CD8-positive, alpha-beta memory T cell (primary cell): ENCODE measurements at places on chromosomes 6 and 20. TPM values are rescaled to one million over a fixed set of nuclear protein-coding genes. Genes with fewer than 3 reads are reported as not detected.

MICA gene
- polyA plus RNA-seq, result 8.2 TPM

AKAP12 gene
- 0.03 TPM for polyA plus RNA-seq

GRCh38 chr20:3423126-3423525, 15.7 kb upstream of the DNAAF9 start:
- no peak for DNase-seq
- no peak overlapping the region for H3K27ac ChIP-seq
- H3K4me1 ChIP-seq, result peaks cover 14% of the 10 kb centered on the region
- H3K4me3 ChIP-seq, result no peak overlapping the region

DNA sequence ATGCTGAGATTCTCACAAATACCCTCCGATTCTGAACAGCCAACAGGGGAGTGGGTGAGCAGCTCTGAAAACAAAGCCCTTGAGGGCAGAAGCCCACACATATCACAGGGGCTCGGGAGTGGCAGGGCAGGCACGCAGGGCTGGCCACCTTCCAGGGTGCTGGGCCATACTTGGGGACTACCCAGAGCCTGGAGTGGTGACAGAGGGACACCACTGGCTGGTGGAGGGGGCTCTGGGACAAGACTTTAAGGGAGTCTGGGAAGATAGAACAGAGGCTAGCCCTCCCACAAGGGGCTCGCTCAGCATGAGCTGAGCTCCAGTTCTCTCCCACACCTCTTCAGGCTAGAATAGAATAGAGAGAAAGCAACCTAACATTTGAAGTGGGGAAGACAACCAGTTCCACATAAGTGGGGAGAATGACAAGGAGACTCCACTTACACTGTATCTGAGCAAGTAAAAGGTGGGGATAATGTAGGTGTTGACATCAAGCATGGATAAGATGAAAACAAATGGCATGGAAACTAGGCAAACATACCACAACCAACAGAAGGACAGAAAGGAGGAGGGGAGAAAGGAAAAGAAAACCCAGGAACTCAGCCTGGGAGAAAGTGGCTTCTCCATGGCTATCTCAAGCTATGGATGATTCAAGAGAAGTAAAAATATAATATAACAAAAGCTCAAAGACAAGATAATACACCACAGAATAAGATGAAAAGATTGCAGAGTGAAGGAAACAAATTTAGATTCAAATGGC, 7.0 kb downstream of the PPIL1 start:
- H3K27ac ChIP-seq, result no peak overlapping the region
- no peak for DNase-seq
- H3K4me3 ChIP-seq, result no peak overlapping the region

- H3K27me3 ChIP-seq, result no peaks in the 10 kb centered on the region
- no peaks in the 10 kb centered on the region for H3K36me3 ChIP-seq
- H3K4me3 ChIP-seq, result peak overlapping the region; percentile 55
Measured at GRCh38 chr6:17015551-17016381, 86.1 kb upstream of the STMND1 start.

GRCh38 chr6:53026526-53026925, 31.4 kb upstream of the GSTA4 start:
- H3K4me3 ChIP-seq, result no peak overlapping the region
- no peaks in the 10 kb centered on the region for H3K27me3 ChIP-seq
- H3K27ac ChIP-seq, result no peak overlapping the region
- peaks cover 19% of the 10 kb centered on the region for H3K36me3 ChIP-seq

GRCh38 chr6:143401636-143402370, 48.7 kb downstream of the ADAT2 start:
- no peak overlapping the region for H3K27ac ChIP-seq
- DNase-seq, result no peak
- no peaks in the 10 kb centered on the region for H3K36me3 ChIP-seq
- peaks cover 25% of the 10 kb centered on the region for H3K4me1 ChIP-seq

GRCh38 chr6:106540907-106541306, 88.4 kb downstream of the RTN4IP1 start:
- peaks cover 25% of the 10 kb centered on the region for H3K4me1 ChIP-seq
- H3K27ac ChIP-seq, result no peak overlapping the region
- H3K36me3 ChIP-seq, result peaks cover 24% of the 10 kb centered on the region
- no peaks in the 10 kb centered on the region for H3K27me3 ChIP-seq

DNA sequence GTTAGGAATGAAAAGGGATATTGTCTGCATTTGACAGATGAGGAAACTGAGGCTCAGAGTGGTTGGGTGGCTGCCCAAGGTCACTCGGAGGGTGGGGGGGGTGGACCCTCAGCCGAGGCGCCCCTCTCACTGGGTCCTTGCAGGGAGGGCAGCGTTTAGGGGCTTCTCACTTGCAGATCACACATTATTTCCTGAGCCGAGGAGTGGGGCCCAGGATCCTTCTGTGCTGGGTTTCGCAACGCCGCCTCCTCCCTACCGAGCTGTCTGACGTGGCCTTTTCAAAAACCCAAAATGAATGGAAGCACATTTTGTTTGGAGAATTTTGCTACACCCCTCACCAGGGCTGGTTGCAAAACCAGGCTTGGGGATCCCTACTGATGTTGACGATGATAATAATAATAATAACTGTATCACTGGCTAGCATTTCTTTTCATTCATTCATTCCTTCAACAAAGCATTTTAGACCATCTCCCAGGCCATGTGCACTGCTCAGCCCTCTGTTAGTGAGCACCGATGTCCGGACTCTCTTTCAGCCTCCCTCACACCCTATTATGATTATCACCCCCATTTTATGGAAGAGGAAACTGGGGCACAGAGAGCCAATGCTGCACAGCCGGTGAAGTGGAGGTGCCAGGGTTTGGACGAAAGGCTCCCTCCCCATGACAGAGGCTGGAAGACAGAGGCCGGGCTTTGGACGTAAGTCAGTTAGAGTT, 5.2 kb downstream of the DLGAP4 start:
- no peak for DNase-seq
- H3K27me3 ChIP-seq, result peaks cover 23% of the 10 kb centered on the region
- H3K4me1 ChIP-seq, result peaks cover 5% of the 10 kb centered on the region

DNA sequence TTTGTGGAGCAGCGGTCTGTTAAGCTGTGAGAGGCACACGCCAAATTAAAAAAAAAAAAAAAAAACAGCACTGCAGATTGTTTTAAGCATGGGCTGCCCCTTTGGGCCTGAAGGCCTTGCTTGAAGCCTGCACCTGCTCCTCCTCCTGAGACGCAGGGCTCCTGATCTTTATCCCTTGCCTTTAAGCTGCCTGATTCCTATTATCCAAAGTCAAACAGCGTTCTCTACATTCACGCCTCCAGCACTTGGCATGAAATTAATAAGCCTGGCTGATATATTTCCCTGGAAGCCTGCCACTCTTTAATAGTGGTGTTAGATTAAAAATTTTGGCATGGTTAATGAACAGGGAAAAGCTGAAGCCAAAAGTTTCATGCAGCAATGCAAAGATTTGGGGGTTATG, 163.9 kb downstream of the FAXC start:
- no peak overlapping the region for H3K4me3 ChIP-seq
- DNase-seq, result no peak
- no peaks in the 10 kb centered on the region for H3K36me3 ChIP-seq
- no peaks in the 10 kb centered on the region for H3K4me1 ChIP-seq
- H3K27me3 ChIP-seq, result no peaks in the 10 kb centered on the region

DNA sequence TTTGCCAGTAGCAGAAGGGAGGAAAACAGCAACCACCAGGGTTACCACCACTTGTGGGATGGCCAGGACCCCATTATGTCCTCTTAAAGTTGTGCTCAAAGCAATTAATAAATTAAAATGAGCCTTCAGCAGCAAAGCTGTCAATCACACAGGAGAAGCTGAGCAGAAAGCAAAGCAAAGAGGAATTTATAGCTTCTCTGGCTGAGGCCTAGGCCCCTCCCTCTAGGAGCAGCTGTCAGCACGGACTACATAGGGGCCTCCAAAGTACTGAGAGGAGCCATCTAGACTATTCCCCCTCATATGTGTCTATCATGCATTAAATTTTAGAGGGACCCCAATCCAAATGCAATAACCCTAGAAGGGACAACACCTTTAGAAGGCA, 6.4 kb downstream of the CCND3 start:
- H3K4me3 ChIP-seq, result no peak overlapping the region
- H3K36me3 ChIP-seq, result peaks cover 65% of the 10 kb centered on the region
- peaks cover 58% of the 10 kb centered on the region for H3K4me1 ChIP-seq
- DNase-seq, result no peak
- H3K27me3 ChIP-seq, result no peaks in the 10 kb centered on the region
- no peak overlapping the region for H3K27ac ChIP-seq

GRCh38 chr20:44810061-44810390, 320 bp downstream of the RIMS4 start:
- no peak overlapping the region for H3K27ac ChIP-seq
- no peak overlapping the region for H3K4me3 ChIP-seq
- peaks cover 39% of the 10 kb centered on the region for H3K27me3 ChIP-seq
- no peaks in the 10 kb centered on the region for H3K36me3 ChIP-seq

DNA sequence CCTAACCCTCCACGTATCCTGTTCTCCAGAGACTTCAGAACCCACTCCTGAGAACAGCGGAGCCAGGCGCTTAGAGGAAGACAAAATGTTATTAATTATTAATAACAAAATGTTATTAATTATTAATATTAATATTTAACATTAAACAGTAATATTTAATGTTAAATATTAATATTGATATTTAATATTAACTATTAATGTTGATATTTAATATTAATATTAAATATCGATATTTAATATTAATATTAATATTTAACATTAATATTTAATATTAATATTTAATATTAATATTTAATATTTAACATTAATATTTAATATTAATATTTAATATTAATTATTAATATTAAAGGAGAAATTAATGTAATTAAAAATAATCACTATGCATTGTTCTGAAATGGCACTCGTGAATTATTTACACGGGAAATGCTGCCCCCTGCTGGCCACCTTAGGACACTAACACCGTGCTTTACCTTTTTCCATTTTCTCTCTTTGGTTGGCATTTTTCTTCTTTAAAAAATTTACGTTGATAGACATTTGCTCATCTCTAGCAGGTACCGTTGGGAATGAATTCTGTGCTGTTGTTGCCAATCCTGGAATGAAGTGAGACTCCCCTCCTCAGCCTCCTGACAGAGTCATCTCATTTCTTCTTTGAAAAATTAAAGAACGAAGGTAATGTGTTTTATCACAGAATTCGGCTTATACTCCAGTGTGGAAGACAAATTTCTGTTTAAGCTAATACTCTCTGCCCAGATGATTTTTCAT, 7.5 kb upstream of the GGTLC1 start:
- no peaks in the 10 kb centered on the region for H3K4me1 ChIP-seq
- H3K36me3 ChIP-seq, result no peaks in the 10 kb centered on the region
- no peak overlapping the region for H3K4me3 ChIP-seq
- no peak overlapping the region for H3K27ac ChIP-seq
- H3K27me3 ChIP-seq, result no peaks in the 10 kb centered on the region

- DNase-seq, result no peak
- no peaks in the 10 kb centered on the region for H3K27me3 ChIP-seq
- no peak overlapping the region for H3K27ac ChIP-seq
- no peaks in the 10 kb centered on the region for H3K36me3 ChIP-seq
Measured at GRCh38 chr6:10081957-10082356, 332.9 kb downstream of the TFAP2A start.

DNA sequence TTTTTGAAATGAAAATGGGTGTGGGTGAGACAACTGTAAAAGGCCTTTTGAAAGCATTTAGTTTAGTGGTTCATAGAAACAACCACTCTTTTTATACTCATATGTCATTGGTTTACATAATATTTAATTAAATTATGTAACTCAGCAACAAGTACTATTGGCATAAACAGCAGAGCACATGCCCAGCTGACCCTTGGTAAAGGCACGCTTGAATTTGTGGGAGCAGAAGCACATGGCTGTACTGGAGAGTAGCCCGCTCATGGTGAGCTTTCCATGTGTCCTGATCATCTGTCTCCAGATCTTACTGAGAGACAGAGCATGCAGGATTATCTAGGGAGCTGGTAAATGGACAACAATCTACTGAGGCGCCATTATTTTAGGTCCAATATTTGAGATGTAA, 17.1 kb upstream of the KLHL31 start:
- no peak overlapping the region for H3K27ac ChIP-seq
- H3K36me3 ChIP-seq, result no peaks in the 10 kb centered on the region
- H3K4me3 ChIP-seq, result no peak overlapping the region
- no peak for DNase-seq
- H3K27me3 ChIP-seq, result no peaks in the 10 kb centered on the region
- H3K4me1 ChIP-seq, result no peaks in the 10 kb centered on the region

GRCh38 chr6:166504100-166504499, 82.4 kb downstream of the RAMACL start:
- DNase-seq, result no peak

DNA sequence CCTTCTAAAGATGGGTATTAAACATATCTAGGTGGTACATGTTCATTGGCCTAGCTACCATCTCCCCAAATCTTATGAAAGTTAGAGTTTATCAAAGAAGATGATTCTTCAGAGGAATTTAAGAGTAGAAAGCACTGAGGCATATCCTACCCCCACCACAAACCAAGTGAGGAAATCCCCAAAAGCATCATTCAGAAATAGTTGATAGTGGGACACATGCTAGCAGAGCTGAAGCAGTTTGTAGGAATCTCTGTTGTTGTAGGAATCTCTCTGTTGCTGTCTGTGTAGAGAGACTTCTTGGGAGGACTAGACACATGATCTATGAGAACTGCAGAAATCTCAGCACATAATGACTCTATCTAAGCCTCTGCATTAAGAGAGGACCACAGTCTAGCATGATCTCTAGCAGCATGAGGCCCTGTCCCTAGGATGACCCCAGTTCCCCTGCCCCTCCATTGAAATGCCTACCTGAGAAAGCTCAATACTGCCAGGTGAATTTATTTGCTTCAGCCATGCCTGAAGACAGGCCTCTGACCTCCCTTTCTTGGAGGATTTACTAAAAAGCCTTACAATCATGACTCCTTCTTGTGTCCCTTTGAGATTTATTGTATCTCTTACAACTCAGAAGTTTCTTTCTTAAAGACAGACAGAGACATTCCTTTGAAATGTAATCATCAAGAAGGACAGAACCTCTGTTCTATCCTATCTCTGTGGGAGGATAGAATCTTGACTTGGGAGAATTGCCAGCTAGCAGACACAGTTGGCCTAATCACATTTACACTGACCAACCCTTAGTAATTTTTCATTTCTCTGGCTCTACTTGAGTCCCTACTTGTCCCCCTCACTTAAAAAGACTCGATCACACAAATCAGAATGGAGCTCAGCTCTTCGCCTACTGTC, 582.4 kb downstream of the PHF3 start:
- no peaks in the 10 kb centered on the region for H3K27me3 ChIP-seq
- H3K36me3 ChIP-seq, result no peaks in the 10 kb centered on the region
- no peaks in the 10 kb centered on the region for H3K4me1 ChIP-seq
- DNase-seq, result no peak
- no peak overlapping the region for H3K27ac ChIP-seq

GRCh38 chr20:47677635-47678453, 107.4 kb downstream of the SULF2 start:
- peak; percentile 17 for DNase-seq
- H3K27ac ChIP-seq, result no peak overlapping the region
- no peaks in the 10 kb centered on the region for H3K4me1 ChIP-seq
- H3K4me3 ChIP-seq, result no peak overlapping the region

- DNase-seq, result no peak
- H3K4me3 ChIP-seq, result no peak overlapping the region
- no peaks in the 10 kb centered on the region for H3K27me3 ChIP-seq
- H3K4me1 ChIP-seq, result no peaks in the 10 kb centered on the region
Measured at GRCh38 chr6:18045507-18045906, 58.1 kb upstream of the KIF13A start.

GRCh38 chr6:50836231-50836630, 17.6 kb downstream of the TFAP2B start:
- DNase-seq, result no peak
- no peaks in the 10 kb centered on the region for H3K36me3 ChIP-seq
- peaks cover 8% of the 10 kb centered on the region for H3K27me3 ChIP-seq
- H3K27ac ChIP-seq, result no peak overlapping the region
- H3K4me3 ChIP-seq, result no peak overlapping the region
- H3K4me1 ChIP-seq, result no peaks in the 10 kb centered on the region
